Endothelial cell of coronary artery (primary cell): ENCODE measurements at places on chromosomes 11 and 22. TPM values are rescaled to one million over a fixed set of nuclear protein-coding genes. Genes with fewer than 3 reads are reported as not detected.

The ZNF215 gene
- 5.2 and 5.4 TPM in 2 replicates for total RNA-seq

The SPON1 gene
- not detected in 2 replicates for total RNA-seq

The IL17REL gene
- total RNA-seq = under 0.01 TPM in 1 of 2 replicates, not detected in the other

The C11orf86 gene
- not detected in 2 replicates for total RNA-seq

The CREBZF gene
- total RNA-seq = 23.8 and 37.8 TPM in 2 replicates

The POU2AF1 gene
- not detected in 2 replicates for total RNA-seq

The CHADL gene
- total RNA-seq = 0.28 and 1.1 TPM in 2 replicates

The DMC1 gene
- total RNA-seq = 0.94 and 1.6 TPM in 2 replicates

The INPP5J gene
- total RNA-seq = 0.27 and 0.47 TPM in 2 replicates

The PNPLA3 gene
- total RNA-seq = 0.27 and 0.85 TPM in 2 replicates

The NFRKB gene
- total RNA-seq = 14.5 and 17.6 TPM in 2 replicates
